T-helper 1 cell (primary cell): ENCODE measurements at places on chromosomes 7 and 10.

GRCh38 chr10:78148216-78148960 lies 114.7 kb downstream of the RPS24 start:
- no peak for DNase-seq

GRCh38 chr7:102258073-102258748 lies 28.5 kb upstream of the SH2B2 start:
- no peak for DNase-seq

DNA sequence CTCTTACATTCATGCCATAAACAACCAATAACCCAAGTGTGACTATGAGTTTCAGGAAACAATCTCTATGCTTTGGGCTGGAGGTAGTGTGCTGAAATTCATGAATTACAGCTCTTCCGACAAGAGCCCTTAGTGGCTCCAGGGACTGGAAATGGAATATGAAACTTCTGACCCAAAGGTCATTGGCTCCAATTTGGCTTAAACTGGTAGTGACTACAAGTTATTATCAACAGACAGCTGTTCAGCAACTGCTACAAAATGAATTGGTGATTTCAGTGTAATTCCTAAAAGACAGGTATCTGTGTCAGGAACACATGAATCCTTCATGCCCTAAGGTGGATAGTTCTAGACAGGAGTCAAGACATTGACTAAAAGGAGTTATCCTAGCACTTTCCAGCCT lies 745.4 kb downstream of the PHTF2 start:
- no peak for DNase-seq

- DNase-seq = no peak
These were observed 28.9 kb downstream of the MAT1A start for GRCh38 chr10:80260295-80261243.

GRCh38 chr10:12387561-12388210 lies 38.3 kb downstream of the CAMK1D start:
- DNase-seq = no peak

DNA sequence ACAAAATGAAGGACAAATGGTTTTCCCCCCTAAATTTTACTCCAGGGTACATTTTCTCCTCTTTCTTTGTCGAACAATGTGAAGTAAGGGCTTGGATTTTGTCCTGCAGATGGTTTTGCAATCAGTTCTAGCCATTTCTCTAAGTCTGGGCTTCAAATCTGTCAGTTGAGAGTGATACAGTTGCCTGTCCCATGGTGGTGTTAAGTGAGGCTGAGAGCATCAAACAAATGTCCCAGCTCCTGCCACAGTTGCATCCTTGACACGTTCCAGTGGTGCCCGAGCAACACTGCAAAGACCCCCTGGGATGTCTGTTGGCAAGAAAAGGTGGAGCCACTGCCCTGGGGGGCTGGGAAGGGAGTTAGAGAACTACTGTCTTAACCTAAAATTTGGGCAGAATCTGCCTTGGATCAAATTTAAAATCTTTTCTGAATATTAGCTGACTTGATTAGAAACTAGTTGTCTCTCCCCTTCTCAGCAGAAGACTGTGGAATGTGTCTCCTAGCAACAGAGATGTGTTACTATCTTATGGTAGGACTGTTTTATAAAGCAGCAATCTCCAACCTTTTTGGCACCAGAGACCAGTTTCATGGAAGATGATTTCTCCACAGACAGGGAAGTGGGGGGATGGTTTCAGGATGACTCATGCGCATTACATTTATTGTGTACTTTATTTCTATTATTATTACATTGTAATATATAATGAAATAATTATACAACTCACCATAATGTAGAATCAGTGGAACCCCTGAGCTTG lies 102.0 kb upstream of the STEAP1B start:
- DNase-seq = no peak

DNA sequence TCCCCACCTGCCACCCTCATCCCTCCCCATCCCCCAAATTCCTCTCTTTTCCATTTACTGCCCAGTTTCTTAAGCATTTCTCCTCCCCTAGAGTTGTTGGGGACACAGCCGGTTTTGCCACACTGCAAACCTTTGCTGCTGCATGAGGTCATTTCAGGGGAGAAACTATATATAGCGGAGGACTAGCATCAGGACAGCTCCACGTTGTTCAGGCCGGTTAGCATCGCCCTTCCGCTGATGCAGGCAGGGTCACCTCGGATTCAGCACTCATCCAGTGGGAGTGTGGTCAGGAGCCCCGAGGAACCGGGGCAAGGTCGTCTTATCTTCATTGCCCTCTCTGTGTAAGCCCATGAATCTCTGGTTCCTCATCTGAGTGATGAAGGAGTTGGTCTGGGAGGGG lies 15.6 kb downstream of the UBTD1 start:
- no peak for DNase-seq

DNA sequence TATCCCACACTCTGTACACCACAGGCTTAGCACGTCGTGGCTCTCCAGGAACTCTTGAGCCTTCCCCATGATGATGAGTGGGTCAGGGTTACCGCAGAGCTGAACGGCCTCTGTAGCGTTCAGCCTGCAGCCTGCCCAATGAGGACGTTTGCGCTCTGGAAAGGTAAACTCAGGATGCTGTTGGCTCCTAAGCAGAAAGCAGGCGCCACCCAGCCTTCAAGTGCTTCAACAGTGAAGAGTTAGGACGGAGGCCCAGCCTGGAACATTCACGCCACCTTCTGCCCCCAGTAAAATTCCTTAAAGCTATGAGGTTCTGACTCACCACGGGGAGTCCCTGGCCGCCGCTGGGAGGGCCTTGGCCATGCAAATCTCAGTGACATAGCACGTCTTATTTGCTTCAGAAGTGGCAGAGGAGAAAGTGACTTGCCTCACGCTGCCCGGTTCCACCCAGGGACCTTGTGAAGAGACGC lies 161.5 kb upstream of the SH2B2 start:
- DNase-seq = no peak

- peak; percentile 8 for DNase-seq
These were observed 41.5 kb downstream of the ASB4 start for GRCh38 chr7:95527033-95527775.

DNA sequence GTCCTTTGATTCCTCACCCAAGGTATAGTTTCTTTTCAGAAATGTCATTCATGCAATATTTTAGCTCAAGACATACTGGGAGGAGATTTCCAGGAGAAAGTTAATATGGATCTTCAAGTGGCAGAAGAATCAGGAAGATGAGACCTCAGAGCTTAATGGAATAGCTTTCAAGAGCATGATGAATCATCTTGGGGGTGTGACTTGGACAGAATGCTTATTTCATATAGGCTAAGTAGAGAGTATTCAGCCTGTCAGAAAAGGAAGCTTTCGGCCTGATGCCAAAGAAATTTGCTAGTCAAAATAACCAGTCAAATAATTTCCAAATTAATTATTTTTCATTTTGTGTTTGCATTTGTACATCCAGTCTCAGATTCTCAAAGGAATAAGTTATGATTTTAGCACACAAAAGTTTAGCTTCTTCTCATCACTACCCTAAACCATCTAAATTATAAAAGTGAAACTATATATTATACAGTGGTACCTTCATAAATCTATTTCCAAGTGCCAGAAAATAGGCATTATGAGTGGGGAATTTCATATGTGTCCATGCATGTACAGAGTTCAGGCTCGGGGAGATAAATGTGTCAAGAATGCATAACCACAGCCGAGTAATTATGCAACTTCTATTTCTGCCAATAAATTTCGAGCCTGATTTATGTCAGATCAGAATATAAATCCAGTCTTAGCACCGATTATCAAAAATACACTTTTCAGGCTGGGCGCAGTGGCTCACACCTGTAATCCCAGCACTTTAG lies 27.3 kb upstream of the CALD1 start:
- DNase-seq = no peak

GRCh38 chr7:40598915-40599314 lies 464.1 kb downstream of the SUGCT start:
- DNase-seq = no peak
